Ascending aorta (tissue), 2 donors: ENCODE measurements at places on chromosomes 2 and 18.
A peak's percentile ranks its signal among the peaks of the same experiment; 100 is the strongest.

GRCh38 chr18:77153404-77153803 lies 20.8 kb upstream of the MBP start:
- no peak overlapping the region for H3K27ac ChIP-seq
- no peak overlapping the region for H3K4me3 ChIP-seq
- H3K4me1 ChIP-seq: no peaks in the 10 kb centered on the region
- no peaks in the 10 kb centered on the region for H3K36me3 ChIP-seq

DNA sequence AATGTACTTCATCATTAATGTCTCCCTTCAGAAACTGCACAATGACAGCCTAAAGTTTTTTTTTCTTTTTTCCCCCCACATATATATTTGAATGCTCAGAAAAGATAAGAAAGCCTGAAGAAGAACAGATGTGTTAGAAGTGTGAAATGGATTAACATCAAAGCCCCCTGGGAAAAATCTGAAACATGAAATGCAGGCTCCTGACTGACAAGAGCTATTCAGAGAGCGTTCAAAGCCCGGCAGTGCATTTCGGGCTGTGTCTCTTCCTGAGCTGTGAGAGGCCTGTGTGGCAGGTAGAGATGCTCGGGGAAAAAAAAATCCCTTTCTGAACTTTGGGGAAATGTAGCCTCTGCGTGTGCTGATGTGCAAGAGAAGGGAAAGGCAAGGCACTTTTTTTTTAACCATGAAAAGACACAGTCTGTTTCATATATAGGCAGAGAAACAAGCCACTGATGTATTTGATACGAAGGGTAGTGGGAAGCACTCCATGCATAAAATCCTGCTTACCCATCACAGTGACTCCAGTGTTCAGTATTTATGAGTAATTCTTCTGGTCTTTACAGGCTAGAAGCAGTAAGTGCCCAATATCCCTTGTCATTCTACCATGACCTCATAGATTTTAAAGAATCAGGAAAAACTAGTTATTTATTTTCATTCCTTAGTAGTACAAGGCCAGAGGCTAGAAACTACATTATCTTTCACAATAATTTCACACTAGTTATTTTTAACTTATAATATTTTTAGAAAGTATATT lies 1574.2 kb upstream of the PIK3C3 start:
- no peak for DNase-seq
- H3K27me3 ChIP-seq: no peaks in the 10 kb centered on the region
- H3K4me1 ChIP-seq: no peaks in the 10 kb centered on the region
- no peaks in the 10 kb centered on the region for H3K36me3 ChIP-seq
- H3K4me3 ChIP-seq: no peak overlapping the region

- H3K36me3 ChIP-seq: no peaks in the 10 kb centered on the region
- no peaks in the 10 kb centered on the region for H3K4me1 ChIP-seq
- H3K4me3 ChIP-seq: no peak overlapping the region
These were observed 39.3 kb downstream of the SNTG2 start for GRCh38 chr2:989781-990467.

DNA sequence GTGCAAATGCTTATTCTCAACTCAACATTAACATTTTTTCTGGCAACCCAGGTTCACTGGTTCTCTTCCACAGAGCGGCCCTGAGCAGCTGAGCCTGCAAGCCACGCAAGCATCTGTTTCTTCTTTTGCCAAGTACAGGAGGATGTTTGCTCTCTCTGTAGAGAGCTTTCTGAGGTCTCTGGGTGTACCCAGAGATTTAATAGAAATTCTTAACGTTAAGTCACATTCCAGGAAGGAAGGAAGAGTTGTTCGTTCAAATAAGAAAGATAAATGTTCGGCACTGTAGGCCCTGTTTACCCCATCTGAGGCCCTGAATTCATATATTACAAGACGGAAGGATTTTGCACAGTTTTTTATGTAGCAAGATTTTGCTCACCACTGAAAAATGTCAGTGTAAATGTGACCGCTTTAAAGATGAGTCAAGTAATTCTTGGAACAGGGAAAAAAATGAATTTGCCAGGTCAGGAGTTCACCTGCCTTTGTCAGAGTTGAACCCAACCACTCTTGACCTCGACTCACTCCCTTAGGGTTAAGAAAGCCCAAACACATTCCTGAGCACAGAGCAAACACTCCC lies 30.1 kb downstream of the KCTD18 start:
- DNase-seq: no peak
- H3K27me3 ChIP-seq: no peaks in the 10 kb centered on the region
- H3K4me1 ChIP-seq: no peaks in the 10 kb centered on the region
- no peak overlapping the region for H3K4me3 ChIP-seq
- no peak overlapping the region for H3K27ac ChIP-seq
- peaks cover 30% of the 10 kb centered on the region for H3K36me3 ChIP-seq

DNA sequence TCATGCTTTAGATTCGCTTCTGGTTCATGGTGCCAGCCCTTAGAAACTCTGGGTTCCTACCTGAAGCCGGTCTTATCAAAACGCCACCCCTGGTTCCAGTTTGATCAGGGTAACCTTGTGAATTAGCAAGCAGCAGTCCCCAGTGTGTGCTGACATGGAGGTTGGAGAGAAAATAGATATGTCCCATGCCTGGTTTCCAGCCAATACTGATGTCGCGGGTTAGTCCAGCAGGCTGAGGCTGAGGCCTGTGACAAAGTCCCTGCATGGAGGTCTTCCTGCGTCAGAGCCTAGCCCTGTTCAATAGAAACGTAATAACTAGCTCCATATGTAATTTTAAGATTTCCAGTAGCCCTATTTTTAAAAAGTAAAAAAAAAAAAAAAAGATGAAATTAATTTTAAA lies 28.2 kb downstream of the LPIN1 start:
- no peaks in the 10 kb centered on the region for H3K27me3 ChIP-seq
- no peak overlapping the region for H3K4me3 ChIP-seq
- peaks cover 51% of the 10 kb centered on the region for H3K36me3 ChIP-seq
- peaks cover 4% of the 10 kb centered on the region for H3K4me1 ChIP-seq
- no peak overlapping the region for H3K27ac ChIP-seq
- no peak for DNase-seq

DNA sequence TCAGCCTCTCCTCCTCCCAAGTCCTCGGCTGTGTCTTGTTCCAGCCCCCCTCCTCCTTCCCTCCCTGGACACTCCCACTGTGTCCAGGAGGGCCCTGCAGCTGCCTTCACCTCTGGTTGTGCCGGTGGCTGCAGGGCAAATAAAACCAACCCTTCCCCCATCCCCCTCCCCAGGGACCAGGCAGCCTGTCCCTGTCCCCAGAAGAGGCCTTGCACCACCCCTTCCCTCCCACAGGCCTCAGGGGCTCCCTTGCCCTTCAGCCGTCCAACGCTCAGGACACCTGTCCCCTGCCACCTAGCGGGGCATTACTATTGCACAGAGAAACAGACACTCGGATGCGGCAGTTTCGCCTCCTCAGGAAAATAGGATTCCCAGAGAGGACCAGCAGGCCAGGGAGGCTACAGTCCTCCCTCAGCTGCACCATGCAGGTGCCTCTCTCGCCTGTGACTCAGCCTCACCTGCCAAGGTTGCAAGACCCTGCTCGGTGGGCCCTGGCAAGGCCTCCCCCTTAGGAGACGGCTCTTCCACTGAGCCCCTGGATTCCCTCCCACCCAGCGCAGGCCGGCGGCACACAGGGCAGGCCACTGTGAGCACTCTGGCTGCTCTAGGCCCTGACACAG lies 5.5 kb upstream of the GPC1 start:
- H3K27me3 ChIP-seq: no peaks in the 10 kb centered on the region
- H3K27ac ChIP-seq: no peak overlapping the region
- H3K4me1 ChIP-seq: peaks cover 12% of the 10 kb centered on the region
- peak; percentile 54 for DNase-seq
- no peaks in the 10 kb centered on the region for H3K36me3 ChIP-seq

GRCh38 chr2:12417786-12418185 lies 298.9 kb upstream of the TRIB2 start:
- no peaks in the 10 kb centered on the region for H3K36me3 ChIP-seq
- no peaks in the 10 kb centered on the region for H3K4me1 ChIP-seq
- no peaks in the 10 kb centered on the region for H3K27me3 ChIP-seq
- no peak for DNase-seq
- no peak overlapping the region for H3K27ac ChIP-seq

GRCh38 chr2:43174368-43174916 lies 52.0 kb downstream of the ZFP36L2 start:
- no peaks in the 10 kb centered on the region for H3K4me1 ChIP-seq
- H3K4me3 ChIP-seq: no peak overlapping the region
- DNase-seq: no peak
- no peaks in the 10 kb centered on the region for H3K36me3 ChIP-seq
- H3K27ac ChIP-seq: peak overlapping the region; percentile 47

- H3K27ac ChIP-seq: no peak overlapping the region
- no peaks in the 10 kb centered on the region for H3K27me3 ChIP-seq
- H3K4me1 ChIP-seq: no peaks in the 10 kb centered on the region
- DNase-seq: no peak
- no peaks in the 10 kb centered on the region for H3K36me3 ChIP-seq
- H3K4me3 ChIP-seq: no peak overlapping the region
These were observed 368.6 kb downstream of the GRB14 start for GRCh38 chr2:164252568-164253287.

DNA sequence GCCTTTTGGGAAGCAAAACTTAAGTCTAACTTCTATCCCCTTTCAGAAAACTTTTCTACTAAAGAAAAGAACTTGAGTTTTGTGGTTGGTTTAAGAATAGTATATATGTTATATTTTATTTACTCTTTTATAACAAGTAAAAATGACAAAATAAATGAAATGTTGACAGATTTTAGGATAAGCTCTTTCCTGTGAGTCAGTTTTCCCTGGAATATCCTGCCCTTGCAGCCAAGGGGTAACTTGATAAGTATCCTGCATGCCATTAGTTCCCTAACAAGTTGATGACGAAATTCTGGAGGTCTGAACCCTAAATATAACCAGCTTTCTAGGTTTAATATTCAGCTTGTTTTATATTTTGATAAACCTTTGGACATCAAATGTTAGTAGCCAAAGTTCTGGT lies 7.3 kb upstream of the HTR2B start:
- H3K4me3 ChIP-seq: no peak overlapping the region
- no peaks in the 10 kb centered on the region for H3K36me3 ChIP-seq
- H3K27ac ChIP-seq: no peak overlapping the region
- peaks cover 3% of the 10 kb centered on the region for H3K4me1 ChIP-seq

DNA sequence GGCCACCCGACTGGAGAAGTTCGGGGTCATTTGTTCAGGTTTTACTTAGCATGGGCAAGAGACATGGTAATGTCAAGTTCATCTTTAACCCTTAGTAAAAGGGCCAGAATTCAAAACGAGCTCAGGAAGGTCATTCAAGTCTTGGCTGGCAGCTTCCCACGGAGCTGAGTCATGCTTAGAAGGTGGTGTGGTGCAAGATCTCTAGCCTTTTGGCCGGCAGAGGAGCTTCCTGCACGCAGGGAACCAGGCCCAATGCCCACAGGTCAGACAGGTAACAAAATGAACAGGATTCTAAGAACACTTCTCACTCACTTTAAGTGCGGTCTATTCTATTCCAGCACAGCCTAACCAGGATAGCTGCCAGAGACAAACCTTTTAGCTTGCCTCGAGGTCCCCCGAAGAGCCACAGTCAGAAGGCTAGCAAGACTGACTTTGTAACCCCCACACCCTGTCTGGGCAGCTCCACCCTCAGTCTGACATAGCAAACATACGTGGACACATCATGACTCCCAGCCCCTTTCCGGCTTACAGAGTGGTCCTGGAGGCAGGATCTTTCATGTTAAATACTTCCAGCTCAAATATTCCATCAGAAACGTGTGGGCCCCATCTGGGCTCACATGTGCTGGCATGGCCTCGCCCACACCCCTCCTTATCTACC lies 292.7 kb downstream of the BCL11A start:
- H3K36me3 ChIP-seq: no peaks in the 10 kb centered on the region
- DNase-seq: no peak
- no peaks in the 10 kb centered on the region for H3K27me3 ChIP-seq

DNA sequence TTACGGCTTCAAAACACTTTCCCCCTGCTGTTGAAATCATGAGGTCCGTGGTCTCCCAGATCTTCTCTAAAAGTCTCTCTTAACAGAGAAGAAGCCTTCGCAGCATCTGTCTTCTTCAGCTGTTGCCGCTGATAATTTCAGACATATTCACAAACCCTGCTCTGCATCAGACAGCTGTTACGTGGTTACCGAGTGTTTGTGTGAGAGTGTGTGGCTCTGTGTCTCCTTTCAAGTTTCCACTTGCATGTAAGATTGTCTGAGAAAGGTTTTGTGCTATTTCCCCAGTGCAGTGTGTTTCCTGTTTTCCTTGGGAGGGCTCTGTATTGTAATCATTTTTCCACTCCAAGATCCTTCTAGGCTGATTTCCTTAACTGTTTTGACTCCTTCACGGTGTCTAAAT lies 32.8 kb downstream of the MAIP1 start:
- no peaks in the 10 kb centered on the region for H3K36me3 ChIP-seq
- no peaks in the 10 kb centered on the region for H3K4me1 ChIP-seq
- no peak overlapping the region for H3K4me3 ChIP-seq
- DNase-seq: no peak

DNA sequence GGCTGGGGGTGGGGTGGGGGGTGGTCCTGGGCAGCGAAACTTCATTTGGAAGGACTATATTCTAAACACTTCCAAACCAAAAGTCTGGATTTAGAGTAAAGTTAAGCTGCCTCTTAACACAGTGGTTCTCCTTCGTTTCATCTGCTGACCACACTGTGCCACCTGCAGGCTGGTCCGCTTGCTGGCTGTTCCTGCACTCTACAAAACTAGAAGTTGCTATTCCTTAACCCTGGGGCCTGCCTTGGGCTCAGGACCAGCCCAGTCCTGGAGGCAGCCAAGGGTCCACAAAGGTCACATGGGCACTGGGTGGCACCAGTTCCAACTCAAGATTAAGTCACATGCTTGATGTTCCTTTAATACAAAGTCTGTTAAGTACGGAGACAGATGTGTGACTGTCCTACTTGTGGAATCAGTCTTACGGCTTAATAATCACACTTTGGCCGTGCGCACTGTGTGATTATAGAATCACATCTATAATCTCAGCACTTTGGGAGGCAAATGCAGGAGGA lies 195.4 kb downstream of the FAM210A start:
- peak; percentile 43 for DNase-seq
- peak overlapping the region; percentile 81 for H3K27ac ChIP-seq
- no peaks in the 10 kb centered on the region for H3K27me3 ChIP-seq
- no peak overlapping the region for H3K4me3 ChIP-seq
- peaks cover 11% of the 10 kb centered on the region for H3K4me1 ChIP-seq

- no peaks in the 10 kb centered on the region for H3K4me1 ChIP-seq
- H3K27ac ChIP-seq: no peak overlapping the region
- no peaks in the 10 kb centered on the region for H3K36me3 ChIP-seq
- no peaks in the 10 kb centered on the region for H3K27me3 ChIP-seq
- H3K4me3 ChIP-seq: no peak overlapping the region
These were observed 54.3 kb downstream of the HAUS1 start for GRCh38 chr18:46158499-46158898.

GRCh38 chr2:12774395-12774727 lies 57.6 kb downstream of the TRIB2 start:
- H3K27me3 ChIP-seq: no peaks in the 10 kb centered on the region
- no peaks in the 10 kb centered on the region for H3K4me1 ChIP-seq
- no peaks in the 10 kb centered on the region for H3K36me3 ChIP-seq
- DNase-seq: no peak
- no peak overlapping the region for H3K27ac ChIP-seq

GRCh38 chr18:62717925-62718800 lies 2.8 kb downstream of the PHLPP1 start:
- H3K4me1 ChIP-seq: peaks cover 7% of the 10 kb centered on the region
- no peaks in the 10 kb centered on the region for H3K36me3 ChIP-seq
- DNase-seq: no peak
- peak overlapping the region; percentile 81 for H3K4me3 ChIP-seq
- H3K27ac ChIP-seq: no peak overlapping the region
- no peaks in the 10 kb centered on the region for H3K27me3 ChIP-seq
